ENCODE measurements at places on chromosomes 6 and 20. TPM values are rescaled to one million over a fixed set of nuclear protein-coding genes. Genes with fewer than 3 reads are reported as not detected.

Gene RSPH9
- total RNA-seq = 0.95 TPM

Gene LY6G6C
- not detected for total RNA-seq

Gene MYLK2
- under 0.01 TPM for total RNA-seq

Gene RAMACL
- total RNA-seq = 0.43 TPM

Gene MLIP
- 0.32 TPM for total RNA-seq

Gene PPP1R18
- 40.8 TPM for total RNA-seq

Gene ANKS1A
- 5.7 TPM for total RNA-seq

Gene MOCS1
- total RNA-seq = 5.7 TPM

Gene BPIFB4
- total RNA-seq = not detected

Gene LPIN3
- 4.6 TPM for total RNA-seq

Gene RAET1L
- not detected for total RNA-seq

Gene KCNQ2
- not detected for total RNA-seq

Gene MYMX
- not detected for total RNA-seq

Gene MYB
- total RNA-seq = 0.17 TPM

Gene PSORS1C2
- total RNA-seq = not detected

Gene PPP1R3D
- 5.2 TPM for total RNA-seq

Gene FOXS1
- not detected for total RNA-seq

Gene CRISP2
- not detected for total RNA-seq

Gene FOXC1
- total RNA-seq = 2.3 TPM

Gene NKAPL
- 2.0 TPM for total RNA-seq

Gene ZNF341
- total RNA-seq = 0.95 TPM

Gene HACE1
- total RNA-seq = 19.1 TPM

Gene SAMD5
- 0.26 TPM for total RNA-seq

Gene TCP11
- total RNA-seq = not detected

Gene TREML2
- total RNA-seq = not detected

Gene GGTLC1
- not detected for total RNA-seq

Gene AK9
- total RNA-seq = 3.2 TPM

Gene TNFRSF21
- 19.2 TPM for total RNA-seq

Gene TFAP2C
- total RNA-seq = not detected

Gene HRH3
- total RNA-seq = not detected

Gene LY6G6F
- total RNA-seq = not detected

Gene MAPK13
- 10.2 TPM for total RNA-seq

Gene CRISP3
- not detected for total RNA-seq

Gene SLC22A16
- total RNA-seq = not detected

Gene CDH4
- 0.32 TPM for total RNA-seq

Gene SLC17A1
- not detected for total RNA-seq

Gene CTCFL
- not detected for total RNA-seq
